ENCODE measurements at places on chromosomes 11 and 22.

GRCh38 chr22:38700270-38700788 lies 414 bp downstream of the JOSD1 start:
- no peak for DNase-seq

DNA sequence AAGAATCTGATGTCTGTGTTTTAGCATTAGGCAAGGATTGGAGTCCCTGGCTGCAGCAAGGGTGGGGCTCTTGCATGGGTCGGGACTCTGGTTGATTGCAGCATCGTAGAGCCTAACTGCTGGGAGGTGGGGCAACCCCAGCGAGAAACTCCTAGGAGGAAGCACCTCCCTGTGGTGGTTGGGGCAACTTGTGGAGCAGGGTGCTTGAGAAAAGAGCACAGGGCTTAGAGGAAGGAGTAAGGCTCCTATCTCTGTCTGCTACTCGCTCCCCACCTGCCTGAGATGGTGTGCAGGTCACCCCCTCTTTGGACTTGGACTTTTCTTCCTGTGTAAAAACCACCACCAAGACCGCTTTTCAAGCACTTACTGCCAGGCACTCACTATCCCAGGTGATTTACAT lies 15.6 kb downstream of the SREBF2 start:
- DNase-seq: no peak

GRCh38 chr11:130088217-130088616 lies 18.5 kb downstream of the APLP2 start:
- no peak for DNase-seq

- no peak for DNase-seq
Observed at GRCh38 chr22:46159212-46159611, 8.9 kb downstream of the PPARA start.

DNA sequence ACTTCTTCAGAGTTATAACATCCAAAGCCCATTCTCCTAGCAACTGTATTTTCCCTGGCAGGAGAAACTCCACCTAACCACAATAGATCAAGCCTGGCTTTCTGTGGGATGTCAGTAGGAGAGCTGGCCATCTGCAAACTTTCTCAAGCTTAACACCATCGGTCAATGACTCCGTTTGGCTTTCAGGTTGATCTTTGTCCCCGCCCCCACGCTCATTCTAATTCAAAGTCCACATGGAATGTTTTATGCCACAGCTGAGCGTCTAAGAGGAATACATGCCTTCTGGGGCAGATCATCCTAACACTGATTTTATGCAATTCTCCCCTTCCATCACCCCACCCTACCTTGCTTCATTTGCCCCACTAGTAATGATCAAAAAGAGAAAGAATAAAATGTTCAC lies 4.8 kb downstream of the GVQW3 start:
- DNase-seq: no peak

- DNase-seq: no peak
Observed at GRCh38 chr22:24002272-24002671, 3.0 kb downstream of the GSTT4 start.

DNA sequence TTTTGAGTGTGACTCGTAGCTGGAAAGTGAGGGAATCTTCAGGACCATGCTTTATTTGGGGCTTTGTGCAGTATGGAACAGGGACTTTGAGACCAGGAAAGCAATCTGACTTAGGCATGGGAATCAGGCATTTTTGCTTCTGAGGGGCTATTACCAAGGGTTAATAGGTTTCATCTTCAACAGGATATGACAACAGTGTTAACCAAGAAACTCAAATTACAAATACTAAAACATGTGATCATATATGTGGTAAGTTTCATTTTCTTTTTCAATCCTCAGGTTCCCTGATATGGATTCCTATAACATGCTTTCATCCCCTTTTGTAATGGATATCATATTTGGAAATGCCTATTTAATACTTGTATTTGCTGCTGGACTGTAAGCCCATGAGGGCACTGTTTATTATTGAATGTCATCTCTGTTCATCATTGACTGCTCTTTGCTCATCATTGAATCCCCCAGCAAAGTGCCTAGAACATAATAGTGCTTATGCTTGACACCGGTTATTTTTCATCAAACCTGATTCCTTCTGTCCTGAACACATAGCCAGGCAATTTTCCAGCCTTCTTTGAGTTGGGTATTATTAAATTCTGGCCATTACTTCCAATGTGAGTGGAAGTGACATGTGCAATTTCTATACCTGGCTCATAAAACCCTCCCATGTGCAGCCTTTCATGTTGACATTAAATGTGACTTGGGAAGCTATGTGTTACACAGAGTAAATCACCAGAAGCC lies 11.0 kb downstream of the OR51E1 start:
- DNase-seq: no peak

DNA sequence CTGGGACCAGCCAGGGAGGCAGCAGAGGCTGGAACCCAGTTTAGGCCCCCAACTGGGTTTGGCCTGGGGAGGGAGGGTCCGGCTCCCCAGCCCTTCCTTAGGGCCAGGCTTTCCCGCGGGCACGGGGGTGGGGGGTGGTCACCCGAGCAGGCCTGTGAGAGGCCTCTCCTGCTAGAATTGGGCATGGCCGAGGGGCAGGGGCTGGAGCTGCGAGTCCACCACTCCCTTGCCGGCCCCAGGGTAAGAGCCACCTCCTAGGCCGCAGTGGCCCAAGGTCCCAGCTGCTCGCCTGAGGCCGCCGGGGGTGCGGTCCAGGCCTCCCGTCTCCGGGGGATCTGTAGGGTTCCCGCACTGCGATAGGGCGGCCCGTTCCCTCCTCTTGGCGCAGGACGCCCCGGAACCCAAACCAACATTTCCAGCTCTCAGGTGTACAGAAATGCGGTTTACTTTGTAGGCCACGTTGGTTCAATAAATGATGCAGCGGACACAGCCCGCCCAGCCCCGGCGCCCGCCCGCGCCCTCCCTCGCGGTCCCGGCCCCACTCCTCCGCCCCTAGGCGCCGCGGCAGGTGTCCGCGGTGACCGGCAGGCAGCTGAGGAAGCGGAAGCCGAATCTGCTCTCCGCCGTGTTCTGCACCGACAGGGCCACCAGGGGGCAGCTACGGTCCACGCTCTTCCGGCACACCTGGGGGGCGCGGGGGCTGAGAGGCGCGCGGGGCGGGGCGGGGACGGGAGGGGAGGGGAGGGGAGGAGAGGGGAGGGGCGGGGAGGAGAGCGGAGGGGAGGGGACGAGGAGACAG lies 5.9 kb downstream of the LMNTD2 start:
- no peak for DNase-seq

GRCh38 chr22:43670513-43670912 lies 141.6 kb downstream of the EFCAB6 start:
- DNase-seq: no peak

GRCh38 chr11:92827132-92827531 lies 142.3 kb upstream of the MTNR1B start:
- no peak for DNase-seq

GRCh38 chr22:46247443-46247975 lies 2.6 kb downstream of the CDPF1 start:
- DNase-seq: no peak

DNA sequence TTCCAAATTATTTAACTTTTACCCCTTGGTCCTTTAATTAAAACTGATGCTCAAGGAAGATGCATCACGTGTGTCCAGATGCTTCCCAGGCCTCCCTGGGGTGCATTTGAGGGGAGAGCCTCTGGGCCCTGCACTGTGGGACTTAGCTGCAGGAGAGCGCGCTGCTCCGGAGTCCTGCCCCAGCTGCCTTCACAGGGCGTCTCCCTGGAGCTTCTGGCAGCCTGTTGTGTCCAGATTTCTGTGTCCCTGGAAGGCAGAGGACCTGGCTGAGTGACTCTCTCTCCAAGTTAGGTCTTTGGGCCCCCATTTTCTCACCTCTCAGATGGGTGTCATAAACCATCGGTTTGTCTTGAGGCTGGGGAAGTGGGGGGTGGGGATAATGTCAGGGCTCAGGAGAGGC lies 3.0 kb downstream of the ARHGAP8 start:
- no peak for DNase-seq
